ENCODE measurements at places on chromosomes 5 and 9.

- peak; percentile 47 for DNase-seq
These were observed 2.3 kb upstream of the SLC4A9 start for GRCh38 chr5:140357726-140358093.

- DNase-seq = no peak
These were observed 121.2 kb downstream of the PHF2 start for GRCh38 chr9:93697352-93698139.

DNA sequence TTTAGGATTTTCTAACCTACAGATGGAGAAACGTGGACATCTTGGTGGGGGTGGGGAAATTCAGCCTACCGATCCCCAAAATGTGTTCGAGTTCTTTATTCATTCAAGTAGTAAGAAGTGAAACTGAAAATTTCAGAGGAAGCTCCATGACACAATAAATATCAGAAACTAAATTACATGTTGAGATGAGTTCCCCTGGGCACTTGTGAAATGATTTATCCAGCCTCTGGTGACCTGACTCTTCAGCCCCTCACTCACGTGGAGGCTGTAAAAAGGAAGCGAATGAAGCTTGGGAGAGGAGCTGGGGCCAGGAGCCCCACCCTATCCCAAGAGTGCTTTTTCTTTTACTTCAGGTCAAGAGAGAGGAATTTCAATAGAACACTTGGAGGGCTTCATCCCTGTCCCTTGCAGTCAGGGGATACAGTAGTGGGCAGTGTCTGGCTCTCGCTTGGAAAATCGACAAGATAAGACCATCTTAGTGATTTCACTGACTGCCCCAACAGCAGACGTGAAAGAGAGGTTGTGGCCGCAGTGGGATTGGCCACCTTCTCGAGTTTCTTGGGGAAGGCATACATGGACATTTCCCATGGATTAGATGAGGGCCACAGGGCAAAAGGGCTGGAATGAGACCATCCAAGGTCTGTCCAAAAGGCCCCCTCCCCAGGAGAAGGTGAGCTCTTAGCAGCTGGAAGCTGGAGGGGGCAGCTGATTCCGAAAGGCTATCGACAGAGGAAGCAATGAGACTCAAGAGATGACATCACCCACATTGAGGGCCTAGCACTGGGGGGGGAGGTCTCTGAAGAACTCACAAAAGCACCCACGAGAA is 76.8 kb upstream of the SH3PXD2B start:
- no peak for DNase-seq

- no peak for DNase-seq
These were observed 20.5 kb downstream of the AQP3 start for GRCh38 chr9:33426843-33427293.

All from AG09309 (cell line).